ENCODE measurements at places on chromosomes 6 and 20.

- no peak for DNase-seq
These were observed 159.1 kb downstream of the TFAP2C start for GRCh38 chr20:56788041-56788670.

- DNase-seq, result peak; percentile 44
These were observed 25.4 kb upstream of the TCP11 start for GRCh38 chr6:35166520-35166919.

DNA sequence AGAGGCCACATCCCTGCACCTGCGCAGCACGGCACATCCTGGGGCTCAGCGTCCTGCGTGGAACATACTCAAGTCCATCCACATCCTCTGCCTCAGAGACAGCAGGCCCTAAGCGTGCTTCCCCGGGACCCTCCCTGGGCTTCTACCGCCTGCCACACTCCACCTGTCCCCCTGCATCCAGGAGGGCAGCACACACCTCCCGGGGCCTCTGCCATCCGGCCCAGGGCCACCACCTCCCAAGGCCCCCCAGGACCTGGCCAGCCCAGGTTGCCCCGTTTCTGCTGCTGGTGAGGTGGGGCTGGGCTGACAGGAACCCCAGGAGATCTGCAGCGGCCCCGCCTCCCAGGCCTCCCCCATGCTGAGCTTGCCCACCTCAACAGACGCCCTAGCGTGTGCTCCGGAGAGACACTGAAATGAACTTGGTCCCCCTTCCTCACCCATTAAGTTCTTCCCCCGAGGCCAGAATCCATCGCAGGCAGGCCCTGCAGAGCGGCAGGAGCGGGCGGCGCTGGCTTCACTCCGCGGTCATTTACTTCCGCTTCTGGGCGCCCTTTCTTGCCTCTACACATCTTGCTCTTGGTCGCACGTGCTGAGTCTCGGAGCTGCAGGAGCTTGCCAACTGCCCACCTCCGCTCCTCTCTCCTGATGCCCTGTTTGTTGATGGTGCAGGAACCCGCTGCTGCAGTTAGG, 235.3 kb downstream of the TAF4 start:
- no peak for DNase-seq

DNA sequence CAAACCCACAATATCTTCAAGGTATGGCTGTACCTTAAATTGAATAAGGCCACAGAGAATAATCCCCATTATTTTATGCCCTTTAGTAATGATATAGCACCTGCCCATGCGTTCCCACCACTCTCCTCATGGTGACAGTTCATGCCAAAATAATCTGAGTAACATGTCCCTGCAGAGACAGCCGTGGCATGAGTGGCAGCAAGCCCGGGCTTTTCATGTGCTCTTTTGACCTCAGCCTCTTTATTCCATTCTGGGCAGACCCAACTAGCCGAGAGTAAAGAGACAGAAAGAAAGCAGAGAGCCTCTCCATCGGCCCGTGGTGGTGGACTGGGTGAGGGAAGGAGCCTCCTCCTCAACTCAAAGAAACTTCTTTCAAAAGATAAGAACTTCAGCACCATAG, 19.9 kb upstream of the POPDC3 start:
- no peak for DNase-seq

DNA sequence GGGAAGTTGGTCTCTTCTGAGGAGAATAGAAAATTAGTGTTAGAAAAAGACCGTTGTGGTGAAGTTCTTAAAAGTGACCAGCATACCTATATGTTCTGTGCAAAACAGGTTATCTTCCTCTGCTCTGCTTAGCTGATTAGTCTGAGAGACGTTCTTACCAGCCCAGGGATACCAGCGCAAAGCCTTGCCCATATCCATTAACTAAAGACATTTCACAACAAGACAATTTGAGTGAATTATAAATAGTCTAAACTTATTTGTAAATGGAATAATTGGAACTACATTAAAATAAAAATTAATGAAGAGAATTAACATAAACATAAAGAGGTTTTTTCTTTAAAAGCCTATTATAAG, 144.0 kb downstream of the PDE7B start:
- DNase-seq, result no peak

- no peak for DNase-seq
These were observed 126.5 kb downstream of the REV3L start for GRCh38 chr6:111356551-111356950.

DNA sequence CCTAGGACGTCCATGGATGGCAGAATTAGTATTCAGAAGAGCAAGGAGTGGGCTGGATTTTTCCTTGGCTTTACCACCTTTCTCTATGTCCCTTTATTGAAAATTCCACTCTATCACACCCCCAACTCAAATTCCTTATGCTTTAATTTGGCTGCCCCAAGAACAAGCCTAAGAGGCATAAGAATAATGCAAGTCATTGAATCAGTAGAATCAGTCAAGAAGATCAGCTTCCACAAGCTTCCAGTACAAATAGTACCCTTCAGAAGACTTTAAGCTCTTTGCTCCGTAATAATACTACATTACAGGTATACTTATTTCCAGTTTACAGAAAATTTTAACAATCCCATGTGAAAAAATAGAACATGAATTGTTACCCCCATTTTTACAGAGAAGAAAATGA, 51.0 kb upstream of the SNAP25 start:
- DNase-seq, result no peak

- DNase-seq, result no peak
These were observed 74.1 kb downstream of the PRDM1 start for GRCh38 chr6:106160189-106160588.

- DNase-seq, result peak; percentile 55
These were observed 87.1 kb downstream of the PSMG4 start for GRCh38 chr6:3345836-3346235.

- no peak for DNase-seq
These were observed 11.4 kb downstream of the FOXS1 start for GRCh38 chr20:31833931-31834521.

- DNase-seq, result no peak
These were observed 332.6 kb downstream of the NRN1 start for GRCh38 chr6:5674141-5674540.

GRCh38 chr6:33571637-33572316, 8.3 kb downstream of the BAK1 start:
- no peak for DNase-seq

GRCh38 chr6:160128879-160129516, 7.4 kb downstream of the SLC22A1 start:
- DNase-seq, result no peak

DNA sequence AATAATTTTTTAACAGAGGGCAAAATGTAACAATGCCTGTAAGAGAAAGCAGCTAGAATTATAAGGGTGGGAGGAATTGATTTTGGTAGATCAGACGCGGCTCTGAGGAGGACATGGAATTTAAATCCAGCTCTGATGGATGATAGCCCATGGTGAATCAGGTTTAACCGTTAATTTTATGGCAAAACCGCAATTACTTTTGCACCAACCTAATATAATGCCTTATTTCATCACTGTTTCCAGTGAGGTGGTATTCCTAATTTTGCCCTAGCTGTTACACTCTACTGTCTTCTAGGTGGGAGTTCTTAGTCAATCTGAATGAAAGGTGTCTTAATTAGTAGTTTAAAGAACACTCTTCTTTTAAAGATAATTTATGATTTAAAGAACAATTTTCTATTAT, 198.3 kb upstream of the SMLR1 start:
- DNase-seq, result no peak

GRCh38 chr20:50980851-50981713, 22.5 kb downstream of the MOCS3 start:
- peak; percentile 54 for DNase-seq

- no peak for DNase-seq
These were observed 290.3 kb downstream of the UBE3D start for GRCh38 chr6:82775361-82775760.

- no peak for DNase-seq
These were observed 17.0 kb downstream of the PHF20 start for GRCh38 chr20:35788796-35789195.

- peak; percentile 78 for DNase-seq
These were observed 20.2 kb downstream of the LEMD2 start for GRCh38 chr6:33768644-33769120.

GRCh38 chr20:57735831-57736737, 26.3 kb upstream of the PMEPA1 start:
- DNase-seq, result no peak

GRCh38 chr6:56749632-56750151, 107.0 kb upstream of the DST start:
- DNase-seq, result no peak

GRCh38 chr6:71049198-71049770, 92.4 kb upstream of the B3GAT2 start:
- no peak for DNase-seq

DNA sequence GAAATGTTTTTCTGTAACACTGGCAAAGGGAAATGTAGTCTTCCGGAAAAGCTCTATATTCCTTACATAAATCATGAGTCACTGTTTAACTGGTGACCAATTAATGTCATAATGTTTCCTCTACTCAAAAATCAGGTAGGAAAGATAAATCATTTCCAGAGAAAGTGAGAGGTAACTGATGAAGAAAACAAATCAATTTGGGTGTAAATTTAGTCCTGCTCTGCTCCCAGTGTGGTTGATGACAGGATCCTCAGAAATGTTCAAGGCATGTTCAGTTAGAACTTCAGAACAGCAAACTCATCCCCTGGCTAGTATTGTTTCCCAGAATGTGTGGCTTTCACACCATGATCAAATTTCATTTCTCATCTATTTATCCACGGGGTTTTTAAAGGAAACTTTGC, 38.8 kb upstream of the SPACA1 start:
- no peak for DNase-seq

GRCh38 chr6:85353012-85353411, 96.9 kb upstream of the NT5E start:
- DNase-seq, result no peak

DNA sequence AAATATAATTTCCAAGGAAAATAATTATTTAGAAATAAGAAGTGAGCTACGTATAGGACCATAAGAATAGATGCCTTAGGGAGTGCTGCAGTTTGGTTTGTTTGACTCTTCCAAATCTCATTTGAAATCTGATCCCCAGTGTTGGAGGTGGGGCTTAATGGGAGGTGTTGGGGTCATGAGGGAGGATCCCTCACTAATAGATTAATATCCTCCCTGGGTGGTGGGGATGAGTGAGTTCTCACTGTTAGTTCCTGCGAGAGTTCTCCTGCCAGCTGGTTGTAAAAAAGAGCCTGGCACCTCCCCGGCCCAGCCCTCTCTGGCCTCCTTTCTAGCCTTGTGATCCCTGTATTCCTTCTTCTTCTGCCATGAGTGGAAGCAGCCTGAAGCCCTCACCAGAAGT, 69.3 kb downstream of the RCAN2 start:
- no peak for DNase-seq

GRCh38 chr20:11907621-11908020, 10.1 kb upstream of the BTBD3 start:
- DNase-seq, result no peak

- no peak for DNase-seq
These were observed 738.1 kb downstream of the HDGFL1 start for GRCh38 chr6:23307516-23307915.

- DNase-seq, result no peak
These were observed 26.7 kb upstream of the MBOAT1 start for GRCh38 chr6:20238688-20239587.

DNA sequence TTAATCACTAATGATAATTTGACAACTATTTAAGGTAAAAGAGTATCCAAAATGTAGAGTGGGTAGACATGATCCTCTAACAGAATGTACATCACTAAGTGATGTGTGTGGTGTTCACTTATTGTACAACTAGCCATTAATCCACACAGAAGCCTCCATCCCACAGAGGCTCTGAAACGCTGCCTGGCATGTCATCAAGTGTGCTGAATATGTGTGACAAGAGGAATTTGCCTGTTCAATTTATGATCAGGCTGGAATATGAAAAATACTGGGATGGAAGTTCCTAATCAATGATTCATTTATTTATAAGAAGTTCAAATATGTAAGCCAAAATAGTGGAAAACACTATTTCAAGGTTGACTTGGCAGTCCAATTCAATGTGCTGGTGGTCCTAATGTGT, 72.4 kb downstream of the BACH2 start:
- no peak for DNase-seq

DNA sequence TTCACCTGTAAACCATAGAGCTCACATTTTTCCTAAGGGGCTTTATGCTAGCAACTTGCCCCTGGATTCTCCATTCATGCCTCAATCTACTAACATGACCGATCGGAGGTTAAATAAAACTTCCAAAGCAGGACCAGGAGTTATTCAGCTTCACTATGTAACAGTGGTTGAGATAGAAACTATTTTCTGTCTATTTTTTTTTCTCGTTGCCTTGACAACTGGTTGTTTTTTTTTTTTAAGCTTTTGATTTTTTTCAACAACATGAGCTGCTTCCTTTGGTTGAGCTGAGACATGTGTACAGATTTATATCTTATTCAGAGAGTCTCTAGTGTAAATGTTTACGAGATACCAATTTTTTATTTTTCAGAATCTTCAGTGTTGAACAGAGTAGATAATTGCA, 85.7 kb downstream of the SHLD1 start:
- DNase-seq, result no peak

DNA sequence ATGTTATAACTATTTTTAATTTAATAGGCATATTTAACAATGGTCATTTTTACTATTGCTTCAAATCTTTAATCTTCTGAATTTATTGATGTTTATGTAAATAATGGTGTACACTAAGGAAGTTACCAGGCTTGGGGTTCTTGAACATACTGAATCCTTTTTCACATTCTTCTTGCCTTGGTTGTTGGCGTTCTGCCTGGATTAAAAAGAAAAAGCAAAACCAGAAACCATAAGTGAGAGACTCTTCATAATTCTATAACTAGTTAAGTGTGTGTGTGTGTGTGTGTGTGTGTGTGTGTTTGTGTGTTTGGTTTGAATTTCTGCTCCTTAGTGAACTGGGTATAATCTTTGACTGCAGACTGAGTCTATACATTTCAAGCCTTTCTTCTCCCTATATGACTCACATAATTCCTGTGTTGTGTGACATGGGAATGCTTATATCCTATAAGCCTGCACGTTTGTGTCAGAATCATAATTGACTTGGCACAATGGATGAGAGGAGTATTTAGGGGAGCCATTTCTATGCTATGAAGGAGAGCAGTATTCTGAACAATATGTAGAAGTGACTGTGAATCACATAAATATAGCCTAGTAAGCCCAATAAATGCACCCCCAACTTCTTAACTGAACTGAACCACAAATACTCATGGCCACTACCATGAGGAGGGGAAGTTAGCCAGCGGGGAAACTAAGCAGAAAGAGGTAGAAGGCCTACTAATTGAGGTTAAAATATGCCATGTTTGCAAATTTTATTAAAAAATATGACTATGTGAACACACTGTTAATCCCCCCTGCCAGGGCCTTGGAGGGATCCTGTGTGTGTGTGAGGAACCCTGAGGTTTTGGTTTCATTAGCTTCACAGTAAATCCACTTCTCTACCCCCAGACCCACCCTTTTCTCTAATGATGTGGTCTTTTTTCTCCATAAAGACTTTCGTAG, 425.5 kb downstream of the BCKDHB start:
- DNase-seq, result no peak

All from upper lobe of left lung (tissue), 6 donors.